ENCODE measurements at places on chromosomes 1 and 21. TPM values are rescaled to one million over a fixed set of nuclear protein-coding genes. Genes with fewer than 3 reads are reported as not detected.

The PDPN gene
- 508 TPM for polyA plus RNA-seq

The FAM167B gene
- not detected for polyA plus RNA-seq

The GCSAML gene
- not detected for polyA plus RNA-seq

The MROH9 gene
- 0.22 TPM for polyA plus RNA-seq

The A3GALT2 gene
- polyA plus RNA-seq = not detected

The RYR2 gene
- polyA plus RNA-seq = 0.33 TPM

The PROK1 gene
- polyA plus RNA-seq = 11.1 TPM

The SYCP1 gene
- polyA plus RNA-seq = not detected

The BCAN gene
- not detected for polyA plus RNA-seq

The CACYBP gene
- polyA plus RNA-seq = 79.6 TPM

The LIPI gene
- polyA plus RNA-seq = not detected

GRCh38 chr1:180909005-180909414, 3.7 kb upstream of the KIAA1614 start:
- DNase-seq = no peak

DNA sequence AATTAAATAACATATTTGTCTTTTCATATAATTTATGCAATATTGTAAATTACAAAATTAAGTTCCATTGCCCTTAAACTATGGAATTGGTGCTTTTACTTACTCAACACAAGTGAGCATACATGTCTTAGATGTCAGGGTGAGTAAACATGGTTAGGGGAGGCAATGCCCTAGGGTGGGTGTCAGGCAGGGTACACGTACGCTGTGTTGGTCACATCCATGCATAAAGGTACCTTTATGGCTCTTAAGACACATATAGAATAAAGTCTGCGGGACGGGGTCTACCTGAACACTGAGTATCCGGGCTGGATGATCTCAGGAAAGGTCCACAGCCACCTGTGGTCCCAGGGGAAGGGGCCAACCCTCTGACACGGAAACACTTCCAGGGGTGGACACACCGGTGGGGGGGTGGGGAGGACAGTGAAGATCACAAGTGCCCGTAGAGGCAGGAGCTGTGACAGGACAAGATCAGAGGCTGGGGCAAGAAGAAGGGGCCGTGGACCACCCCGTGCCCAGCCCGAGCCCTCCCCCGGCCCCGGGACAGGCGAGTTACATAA, 720 bp downstream of the LIN9 start:
- DNase-seq = no peak

DNA sequence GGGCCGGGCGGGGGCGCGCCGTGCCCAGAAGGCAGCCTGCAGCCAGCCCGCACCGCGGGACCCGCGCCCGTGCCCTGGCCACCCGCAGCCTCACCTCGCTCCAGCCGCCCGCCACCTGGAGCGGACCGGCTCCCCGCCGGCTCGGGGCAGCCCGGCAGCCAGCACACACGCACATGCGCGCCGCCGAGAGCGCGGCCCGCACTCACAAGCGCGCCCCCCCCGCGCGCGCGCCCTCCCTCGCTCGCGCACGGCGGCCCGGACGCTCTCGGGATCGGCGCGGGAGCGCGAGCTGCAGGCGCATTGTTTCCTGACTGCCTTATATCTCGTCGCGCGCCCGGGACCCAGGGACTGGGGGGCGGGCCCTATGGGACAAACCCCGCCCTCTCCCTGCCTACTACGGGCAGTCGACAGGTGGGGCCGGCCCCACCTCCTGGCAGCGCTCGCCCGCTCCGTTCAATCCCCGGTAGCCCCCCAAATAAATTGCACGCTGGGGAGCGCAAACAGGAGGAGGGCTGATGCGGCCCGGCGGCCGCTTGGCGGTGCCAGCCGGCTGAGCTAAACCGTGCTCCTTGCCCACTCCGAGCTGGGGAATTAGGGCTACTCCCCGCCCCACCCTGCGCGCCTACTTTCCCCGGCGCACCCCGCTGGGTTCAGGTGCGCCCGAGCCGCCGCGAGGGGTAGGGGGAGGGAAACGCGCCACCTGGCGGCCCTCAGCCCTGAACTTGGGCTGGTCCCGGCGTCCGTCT, at the start of gene MYCL:
Gene MYCL (minus strand): TSS at position 204 of the 746 bp plus-strand sequence. CDS start 483 bp downstream, outside the sequence.
- DNase-seq = peak; percentile 92

DNA sequence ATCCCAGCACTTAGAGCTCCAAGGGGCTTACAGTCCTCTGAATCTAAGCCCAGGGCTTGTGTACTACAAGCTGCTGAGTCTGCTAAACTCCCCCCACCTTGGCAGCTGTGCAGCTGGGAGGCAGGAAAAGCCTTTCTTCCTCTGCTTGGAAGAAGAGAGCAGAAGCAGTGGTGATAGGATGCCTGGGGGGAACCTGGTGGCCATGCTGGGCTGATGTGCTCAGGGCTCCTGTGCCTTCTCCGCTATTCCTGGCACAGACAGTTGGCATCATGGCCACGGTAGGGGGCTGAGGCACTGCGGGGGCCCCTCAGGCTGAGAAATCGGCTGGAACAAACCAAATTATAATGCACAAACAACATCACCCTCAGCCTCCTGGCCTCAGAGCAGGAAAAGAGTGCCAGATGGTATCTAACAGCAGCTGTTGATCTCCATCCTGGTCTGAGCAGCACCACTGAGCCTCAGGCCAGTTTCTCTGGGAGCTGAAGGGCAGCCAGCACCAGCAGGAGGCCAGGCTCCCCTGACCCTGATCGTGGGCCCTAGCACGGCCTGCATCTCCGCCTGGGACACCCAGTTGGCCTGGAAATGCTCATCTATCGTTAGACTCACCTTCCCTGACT, 35.8 kb downstream of the ECE1 start:
- DNase-seq = peak; percentile 56

DNA sequence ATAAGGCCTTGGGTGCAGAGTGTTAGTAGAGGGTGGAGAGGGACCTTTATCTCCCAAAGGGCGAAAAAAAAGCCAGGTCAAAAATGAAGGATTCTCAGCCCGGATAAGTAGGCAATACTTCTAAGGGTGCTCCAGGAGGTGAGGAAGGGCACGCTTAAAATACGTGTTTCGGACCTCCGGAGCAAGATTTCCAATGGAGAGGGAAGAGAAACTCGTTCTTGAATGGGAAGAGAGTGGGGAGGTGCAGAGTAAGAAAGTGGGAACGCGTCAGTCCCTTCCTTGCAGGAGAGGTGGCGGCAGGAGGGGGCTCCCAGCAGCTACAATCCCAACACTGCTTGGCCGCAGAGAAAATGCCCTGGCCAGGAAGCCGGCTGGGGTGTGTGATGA, 581 bp downstream of the EFCAB14 start:
- no peak for DNase-seq

- DNase-seq = no peak
These were observed 13.8 kb downstream of the RNU5D-1 start for GRCh38 chr1:44717156-44717555.

DNA sequence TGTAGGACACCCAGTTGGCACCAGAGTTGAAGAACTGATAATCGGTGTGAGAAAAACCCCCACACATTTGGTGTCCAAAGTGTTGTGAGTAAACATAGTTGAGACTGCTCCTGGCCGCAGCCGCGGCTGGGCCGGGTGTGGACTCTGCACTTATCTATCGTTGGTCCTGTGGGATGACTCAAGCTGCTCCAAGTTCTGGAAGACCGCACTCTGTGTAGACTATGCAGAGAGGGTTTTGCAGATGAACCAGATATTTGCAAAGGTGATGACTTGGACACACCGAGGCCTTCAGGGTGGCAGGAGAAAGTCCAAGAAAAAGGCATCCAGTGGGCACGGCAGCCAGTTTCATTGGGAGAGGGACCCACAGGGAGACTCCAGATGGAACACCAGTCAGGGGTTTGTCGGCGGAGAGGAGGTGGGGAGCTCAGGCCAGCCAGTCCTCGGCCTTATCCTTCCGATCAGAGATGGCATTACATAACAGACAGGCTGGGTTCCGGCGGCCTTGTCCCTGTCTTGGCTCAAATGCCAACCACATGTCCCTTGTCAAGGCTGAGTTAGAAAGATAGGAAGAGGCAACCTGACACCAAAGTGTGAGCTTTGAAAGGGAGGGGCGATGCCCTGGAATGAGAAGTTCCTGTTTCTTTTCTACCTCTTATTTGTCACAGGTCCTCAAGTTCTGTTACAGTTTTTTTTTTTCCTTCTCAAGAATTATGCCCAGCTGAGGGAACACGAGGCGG, 21.1 kb downstream of the C2CD2 start:
- DNase-seq = peak; percentile 53

- DNase-seq = no peak
These were observed 11.9 kb downstream of the LRRC3 start for GRCh38 chr21:44466996-44467858.

DNA sequence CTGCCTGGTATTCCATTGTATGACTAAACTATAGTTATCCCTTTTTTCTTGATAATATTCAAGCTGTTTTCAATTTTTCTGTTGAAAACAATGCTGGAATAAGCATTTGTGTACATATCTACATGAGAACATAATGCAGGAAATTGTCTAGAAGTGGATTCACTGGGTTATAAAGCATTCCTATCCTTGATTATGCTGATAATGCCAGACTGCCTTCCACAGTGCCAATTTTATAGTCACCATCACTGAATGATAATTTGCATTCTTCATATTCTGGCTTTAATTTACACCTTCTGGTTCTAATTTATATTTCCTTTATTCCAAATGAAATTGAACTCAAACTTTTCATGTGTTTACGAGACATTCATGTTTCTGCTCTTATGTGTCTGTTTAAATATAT, 651.0 kb upstream of the PLXNA2 start:
- DNase-seq = no peak

- DNase-seq = no peak
These were observed 3.1 kb downstream of the FOXD3 start for GRCh38 chr1:63325279-63325985.

- no peak for DNase-seq
These were observed 82.1 kb upstream of the COL6A1 start for GRCh38 chr21:45899317-45900033.

DNA sequence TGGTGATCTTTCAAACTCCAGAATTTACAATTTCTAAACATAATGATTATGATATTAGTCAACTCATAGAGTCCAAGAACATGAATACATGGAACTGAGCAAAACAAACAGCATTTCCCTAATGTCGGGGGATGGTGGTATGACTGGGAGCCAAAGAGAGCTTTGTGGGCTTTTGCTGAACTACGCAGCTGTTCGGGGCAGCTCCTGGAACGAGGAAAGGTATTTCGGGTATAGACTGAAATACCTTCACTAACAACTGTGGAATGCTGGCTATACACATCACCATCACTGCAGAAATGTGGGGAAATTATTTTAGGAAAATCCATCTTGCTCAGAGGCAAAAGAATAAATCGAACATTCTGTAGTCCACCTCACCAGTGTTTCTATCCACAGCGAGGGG, 30.2 kb upstream of the VPS26C start:
- no peak for DNase-seq

- no peak for DNase-seq
These were observed 82.8 kb downstream of the GLUL start for GRCh38 chr1:182308826-182309225.

GRCh38 chr1:109730666-109731065, 10.2 kb downstream of the GSTM3 start:
- DNase-seq = no peak

DNA sequence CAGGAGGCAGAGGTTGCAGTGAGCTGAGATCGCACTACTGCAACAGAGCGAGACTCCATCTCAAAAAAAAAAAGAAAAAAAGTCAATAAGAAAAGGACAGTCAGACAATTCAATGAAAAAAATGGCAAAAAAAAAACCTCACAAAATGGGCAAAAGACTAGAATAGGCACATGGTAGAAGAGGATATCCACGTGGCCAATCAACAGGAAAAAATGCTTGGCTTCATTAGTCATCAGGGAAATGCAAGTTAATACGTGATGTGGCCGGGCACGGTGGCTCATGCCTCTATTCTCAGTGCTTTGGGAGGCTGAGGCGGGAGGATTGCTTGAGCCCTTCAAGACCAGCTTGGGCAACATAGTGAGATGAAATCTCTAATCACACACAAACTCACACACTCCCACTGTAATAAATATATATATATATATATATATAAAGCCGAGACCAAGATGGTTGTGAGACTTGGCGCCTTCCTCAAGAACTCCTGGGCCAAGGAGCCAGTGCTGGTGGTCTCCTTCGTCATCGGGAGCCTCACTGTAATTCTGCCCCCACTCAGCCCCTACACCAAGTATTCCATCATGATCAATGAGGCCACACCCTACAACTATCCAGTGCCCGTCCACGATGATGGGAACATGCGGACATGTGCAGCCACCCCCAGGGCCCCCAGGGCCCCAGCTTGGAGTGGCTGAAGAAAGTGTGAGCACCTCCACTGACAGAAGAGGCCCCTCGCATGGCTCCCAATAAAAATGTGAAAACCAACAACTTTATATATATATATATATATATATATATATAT, 22.9 kb upstream of the LEFTY2 start:
- no peak for DNase-seq

GRCh38 chr1:227343727-227344551, 25.6 kb upstream of the CDC42BPA start:
- peak; percentile 32 for DNase-seq

- no peak for DNase-seq
These were observed 44.4 kb upstream of the B3GALT5 start for GRCh38 chr21:39568361-39568760.

GRCh38 chr1:81672766-81673165, 128.0 kb upstream of the ADGRL2 start:
- no peak for DNase-seq

- DNase-seq = no peak
These were observed 51.7 kb downstream of the RASSF5 start for GRCh38 chr1:206558794-206559671.

GRCh38 chr1:159076438-159077119, at the start of gene AIM2:
TSS of gene AIM2 (minus strand) at chr1:159076766. CDS start at chr1:159073499, 3,267 bp downstream.
- no peak for DNase-seq

DNA sequence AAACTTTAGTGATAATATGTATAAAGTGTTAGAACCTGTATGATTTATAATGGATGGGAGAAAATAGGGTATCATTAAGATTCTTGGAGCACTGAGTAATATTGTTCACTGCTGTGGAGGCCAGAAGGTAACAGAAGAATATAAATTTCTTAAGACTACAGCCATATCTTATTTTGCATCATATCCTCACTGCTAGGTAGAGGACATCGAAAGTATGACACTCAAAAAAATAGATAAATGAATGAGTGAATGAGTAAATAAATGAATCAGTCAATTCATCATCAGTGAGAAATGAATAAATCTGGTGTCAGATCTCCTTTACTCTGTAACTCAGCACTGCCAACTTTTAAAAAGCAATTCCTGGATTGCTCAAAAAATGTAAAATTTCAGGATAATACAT, 33.2 kb downstream of the RGS13 start:
- no peak for DNase-seq

DNA sequence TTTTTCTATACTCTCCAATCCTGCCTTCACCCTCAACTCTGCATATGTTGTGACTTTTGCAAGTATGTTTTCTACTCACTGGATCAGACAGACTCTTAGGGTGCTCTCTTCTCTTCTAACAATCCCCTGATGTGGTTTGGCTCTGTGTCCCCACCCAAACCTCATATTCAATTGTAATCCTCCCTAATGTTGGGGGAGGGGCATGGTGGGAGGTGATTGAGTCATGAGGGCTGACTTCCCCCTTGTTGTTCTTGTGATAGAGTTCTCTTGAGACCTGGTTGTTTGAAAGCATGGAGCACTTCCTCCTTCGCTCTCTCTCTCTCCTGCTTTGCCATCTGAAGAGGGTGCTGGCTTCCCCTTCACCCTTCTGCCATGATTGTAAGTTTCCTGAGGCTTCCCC, 148.9 kb upstream of the IGSF21 start:
- DNase-seq = no peak

GRCh38 chr1:17094664-17095063, 24.6 kb downstream of the PADI2 start:
- DNase-seq = no peak
